ENCODE measurements at places on chromosomes 5 and 9.
A peak's percentile ranks its signal among the peaks of the same experiment; 100 is the strongest.

DNA sequence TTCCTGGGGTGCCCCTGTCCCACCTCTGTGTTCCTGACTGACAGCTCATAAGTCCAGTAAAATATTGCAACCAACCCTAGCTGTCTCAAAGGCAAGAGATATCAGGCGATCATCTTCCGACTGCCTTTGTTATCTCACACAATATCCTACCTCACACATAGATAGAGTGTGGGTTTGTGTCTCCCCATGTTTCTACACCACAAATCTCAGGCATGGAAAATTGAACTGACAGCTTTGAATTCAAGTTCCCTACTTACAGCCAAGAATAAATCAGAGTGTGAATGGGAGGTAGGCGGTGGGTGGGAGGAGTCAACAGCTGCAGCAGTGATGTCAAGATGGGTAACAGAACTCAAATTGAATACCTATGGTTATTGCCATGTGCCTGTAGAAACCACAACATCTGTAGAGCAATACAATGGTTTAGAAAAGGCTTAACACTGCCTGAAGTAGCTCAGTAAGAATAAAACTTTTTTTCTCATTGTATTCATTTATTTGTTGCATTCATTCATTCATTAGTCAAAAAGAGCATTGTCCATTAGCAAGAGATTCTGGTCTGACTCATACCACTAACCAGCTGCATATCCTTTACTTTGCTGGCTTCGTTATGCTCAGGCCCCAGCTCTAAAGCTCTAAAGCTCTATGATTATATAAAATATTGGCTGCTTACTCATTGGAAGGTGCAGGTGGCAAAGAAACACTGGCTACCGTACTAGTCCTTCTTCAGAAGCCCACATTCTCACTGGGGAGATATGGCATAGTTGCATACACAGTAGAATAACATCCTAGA, 108.2 kb upstream of the DMAC1 start:
- no peak for DNase-seq

- DNase-seq, result no peak
Measured at GRCh38 chr5:68376935-68377334, 161.4 kb downstream of the PIK3R1 start.

- no peak for DNase-seq
Measured at GRCh38 chr5:62289813-62290212, 16.2 kb upstream of the KIF2A start.

DNA sequence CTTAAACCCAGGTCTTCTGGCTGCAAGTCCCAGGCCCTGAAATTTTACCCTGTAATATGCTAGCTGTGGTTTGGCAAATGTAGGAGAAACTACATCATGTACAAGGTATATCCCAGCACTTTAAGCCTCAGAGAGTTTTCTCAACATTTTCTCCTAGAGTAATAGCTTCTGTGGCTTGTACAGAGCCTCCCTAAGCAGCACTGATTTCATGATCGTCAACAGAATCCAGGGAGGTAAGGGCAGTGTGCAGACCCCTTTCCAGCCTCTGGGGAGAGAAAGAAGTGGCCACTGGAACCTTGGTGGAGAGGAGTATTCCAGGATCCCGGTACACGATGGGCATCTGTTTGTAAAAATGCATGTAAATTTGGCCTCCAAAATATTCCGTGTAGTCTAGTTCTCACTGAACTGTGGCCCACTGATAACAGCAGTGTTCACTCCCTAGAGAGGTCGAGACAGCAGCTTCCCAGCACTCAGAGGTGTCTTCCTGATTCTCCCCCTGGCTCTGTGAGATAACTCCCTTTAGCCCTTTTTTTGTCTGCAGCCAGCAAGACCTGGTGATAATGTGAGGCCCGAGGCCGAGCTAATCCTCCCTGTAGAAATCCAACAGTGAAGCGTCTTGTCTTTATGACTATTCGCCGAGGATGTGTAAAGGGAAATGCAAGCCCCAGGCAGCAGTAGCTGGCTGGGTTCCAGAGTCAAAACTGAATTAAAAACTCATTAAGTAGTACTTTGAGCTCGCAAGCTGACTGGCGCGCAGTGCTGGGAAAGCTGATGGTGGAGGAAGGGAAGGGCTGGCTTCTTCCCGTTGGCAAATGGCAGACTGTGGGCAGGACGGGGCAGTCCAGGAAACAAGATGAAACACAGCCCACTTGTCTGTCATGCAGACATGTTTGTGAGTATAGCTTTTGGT, 59.0 kb downstream of the MAP1B start:
- DNase-seq, result no peak

DNA sequence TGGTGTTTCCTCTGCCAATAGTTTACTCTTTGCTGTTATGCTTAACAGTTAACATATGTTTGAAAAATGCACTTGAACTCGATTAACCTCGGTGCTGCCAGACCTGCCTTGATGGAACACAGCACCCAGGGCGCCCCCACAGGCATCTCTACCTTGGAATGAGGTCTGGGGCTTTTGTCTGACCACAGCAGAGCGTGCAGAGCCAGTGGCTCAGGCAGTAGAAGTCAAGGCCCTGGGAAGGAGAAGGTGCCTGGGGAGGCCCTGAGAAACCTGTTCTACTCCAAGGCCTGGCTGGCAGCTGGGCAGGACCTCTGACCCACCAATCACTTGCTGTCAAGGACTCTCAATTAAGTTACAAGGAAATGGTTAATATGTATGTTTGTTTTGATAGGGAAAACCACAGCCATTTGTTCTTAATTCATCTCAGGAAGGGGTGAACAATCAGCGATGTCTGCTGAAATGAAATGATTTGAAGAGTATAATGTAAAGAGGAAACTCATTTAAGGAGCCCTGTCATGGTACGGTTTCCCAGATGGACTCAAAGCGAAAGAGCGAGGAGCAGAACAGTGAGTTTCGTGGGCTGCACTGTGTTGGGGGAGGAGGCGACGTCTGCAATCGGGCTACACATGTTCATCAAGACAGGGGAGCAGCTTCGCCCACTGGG, 21.9 kb downstream of the MACROH2A1 start:
- DNase-seq, result no peak

- no peak for DNase-seq
Measured at GRCh38 chr5:171714261-171714660, 71.4 kb upstream of the SMIM23 start.

- no peak for DNase-seq
Measured at GRCh38 chr9:686321-686813, 155.1 kb upstream of the DMRT1 start.

- DNase-seq, result no peak
Measured at GRCh38 chr9:132984202-132985070, 5.9 kb downstream of the GFI1B start.

- DNase-seq, result no peak
Measured at GRCh38 chr5:129971714-129972113, 67.4 kb downstream of the CHSY3 start.

GRCh38 chr5:150789943-150790611, 11.5 kb downstream of the SMIM3 start:
- peak; percentile 41 for DNase-seq

DNA sequence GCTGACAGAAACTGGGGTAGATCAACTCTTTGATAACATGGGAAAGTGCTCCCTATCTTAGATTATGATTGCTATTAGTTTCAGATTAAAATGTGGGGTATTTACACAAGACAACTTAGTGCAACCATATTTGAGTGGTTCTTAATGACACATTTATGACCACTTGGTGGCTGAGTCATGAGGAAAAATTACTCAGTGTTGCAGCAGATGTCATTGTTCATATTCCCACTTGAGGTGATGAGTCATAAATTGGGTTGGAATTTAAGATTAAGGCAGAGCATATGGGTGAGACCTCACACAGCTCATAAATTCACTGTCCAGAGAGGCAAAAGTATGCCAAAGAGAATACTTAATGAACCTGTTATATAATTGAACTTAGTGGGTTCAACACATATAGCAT, 408.3 kb downstream of the DMRT2 start:
- no peak for DNase-seq

GRCh38 chr9:137916540-137916939, 39.0 kb downstream of the CACNA1B start:
- DNase-seq, result no peak

DNA sequence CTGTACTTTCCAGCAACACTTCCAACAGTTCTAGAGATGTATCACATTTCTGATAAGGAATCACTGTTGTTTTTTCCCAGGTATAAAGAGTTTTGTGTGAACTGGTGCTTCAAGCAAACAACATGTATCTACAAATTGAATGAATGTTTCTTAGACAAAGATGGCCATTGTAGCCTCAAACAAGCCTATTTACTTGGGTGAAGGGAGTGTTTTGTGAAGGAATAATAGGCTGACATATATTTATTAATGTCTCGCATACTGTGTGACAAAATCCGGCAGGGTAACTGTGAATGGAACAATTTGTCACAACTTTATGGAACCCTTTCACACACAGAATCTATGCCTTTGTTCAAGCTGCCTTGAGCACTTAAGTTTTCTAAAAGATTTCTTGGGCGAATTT, 24.8 kb upstream of the DAB2 start:
- no peak for DNase-seq

- no peak for DNase-seq
Measured at GRCh38 chr5:43548358-43548757, 8.5 kb downstream of the PAIP1 start.

- no peak for DNase-seq
Measured at GRCh38 chr5:73171495-73171894, 1.5 kb upstream of the TMEM174 start.

DNA sequence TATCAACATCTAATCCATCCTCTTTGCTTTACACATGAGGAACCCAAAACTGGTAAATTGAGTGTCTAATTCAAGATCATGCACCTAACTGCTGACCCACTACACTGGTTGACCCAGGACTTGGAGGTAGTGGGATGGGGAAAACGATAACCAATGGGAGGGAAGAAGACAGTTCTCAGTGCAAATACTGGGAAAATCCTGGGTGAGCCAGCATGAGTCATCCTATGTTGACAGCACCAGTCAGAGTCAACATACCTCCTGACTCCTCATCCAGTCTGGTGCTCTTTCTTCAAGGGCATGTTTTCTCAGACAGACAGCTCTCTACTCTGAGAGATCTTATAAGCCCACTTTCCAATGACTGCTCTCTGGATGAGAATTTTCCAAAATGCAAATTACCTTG, 232.8 kb upstream of the PTGER4 start:
- no peak for DNase-seq

- no peak for DNase-seq
Measured at GRCh38 chr9:4962085-4962484, 23.0 kb upstream of the JAK2 start.

GRCh38 chr5:76920491-76920890, 32.4 kb upstream of the CRHBP start:
- no peak for DNase-seq

GRCh38 chr5:104327801-104328200, 765.2 kb upstream of the NUDT12 start:
- DNase-seq, result no peak

DNA sequence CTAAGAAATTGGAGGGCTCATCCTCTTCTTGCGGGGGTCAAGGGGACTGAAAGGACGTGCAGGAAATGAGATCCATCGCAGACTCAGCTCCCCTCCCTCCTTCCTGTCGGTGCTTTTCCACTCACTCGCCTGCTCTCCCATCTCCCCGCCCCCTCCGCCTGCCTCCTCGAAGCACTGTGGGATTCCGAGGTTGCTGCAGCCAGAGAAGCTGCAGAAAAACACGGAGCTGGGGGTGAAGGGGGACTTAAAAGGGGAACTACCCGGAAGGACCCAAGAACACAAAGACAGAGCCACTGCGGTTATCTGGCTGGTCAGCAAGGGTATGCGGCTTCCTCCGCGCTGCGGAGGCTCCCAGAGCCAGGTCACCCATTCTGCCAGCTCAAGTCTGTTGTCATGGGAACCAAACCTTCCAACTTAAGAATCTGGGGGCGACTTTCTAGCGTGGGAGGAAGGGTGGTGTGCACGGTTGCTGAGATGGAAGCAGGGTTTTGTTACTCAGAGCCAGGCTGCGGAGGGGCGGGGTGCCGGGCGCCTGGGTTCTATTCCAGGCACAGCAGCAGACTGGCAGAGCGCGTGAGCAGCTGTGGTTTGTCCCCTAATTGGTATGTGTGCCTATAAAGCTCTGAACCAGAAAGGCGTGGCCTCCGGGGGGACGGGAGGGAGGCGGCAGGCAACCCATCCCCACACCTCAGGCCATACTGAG, 24.9 kb downstream of the PCDHGC5 start:
- DNase-seq, result no peak

DNA sequence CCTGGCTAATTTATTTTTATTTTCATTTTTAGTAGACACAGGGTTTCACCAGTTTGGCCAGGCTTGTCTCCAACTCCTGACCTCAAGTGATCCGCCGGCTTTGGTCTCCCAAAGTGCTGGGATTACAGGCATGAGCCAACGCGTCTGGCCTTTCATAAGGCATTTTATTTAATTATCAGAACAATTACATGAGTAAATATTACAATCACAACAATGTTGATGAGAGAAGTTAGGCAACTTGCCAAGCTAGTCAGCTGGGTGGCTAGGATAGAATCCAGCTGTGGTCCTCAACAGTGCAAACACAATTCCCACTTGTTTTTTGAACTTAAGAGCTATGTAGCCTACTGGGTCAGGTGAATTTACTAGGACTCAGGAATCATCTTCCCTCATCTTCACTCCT, 22.0 kb downstream of the C9orf57 start:
- no peak for DNase-seq

- no peak for DNase-seq
Measured at GRCh38 chr9:87525546-87526303, 28.1 kb downstream of the DAPK1 start.

- no peak for DNase-seq
Measured at GRCh38 chr9:136691316-136692184, 4.3 kb upstream of the AGPAT2 start.

GRCh38 chr5:118620233-118620632, 368.1 kb downstream of the DTWD2 start:
- DNase-seq, result no peak

DNA sequence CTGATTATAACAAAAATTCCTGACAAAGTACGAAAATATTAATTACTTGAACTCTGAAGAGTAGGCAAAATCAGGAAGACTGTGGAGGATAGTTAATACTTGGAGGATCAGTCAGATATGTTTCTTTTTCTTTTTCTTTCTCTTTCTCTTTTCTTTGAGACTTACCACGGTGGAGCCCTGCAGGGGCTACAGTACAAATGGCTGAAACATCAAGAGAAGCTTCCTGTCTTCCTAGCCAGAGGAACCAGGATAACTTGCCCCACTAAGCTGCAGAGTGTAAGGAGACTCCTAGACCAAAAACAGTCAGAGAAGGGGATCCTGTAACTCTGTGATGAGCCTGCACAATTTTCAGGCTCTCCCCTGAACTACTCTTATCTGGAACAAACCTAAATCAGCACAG, 324.6 kb upstream of the TYRP1 start:
- no peak for DNase-seq

GRCh38 chr5:9781890-9782289, 151.7 kb upstream of the TAS2R1 start:
- DNase-seq, result no peak

GRCh38 chr5:152092580-152092979, 167.9 kb upstream of the GLRA1 start:
- no peak for DNase-seq

- no peak for DNase-seq
Measured at GRCh38 chr5:168300326-168301182, 9.1 kb downstream of the WWC1 start.

GRCh38 chr5:143318270-143318669, 85.2 kb downstream of the NR3C1 start:
- no peak for DNase-seq

GRCh38 chr5:123438244-123438643, 15.0 kb upstream of the CEP120 start:
- DNase-seq, result no peak

GRCh38 chr5:130227699-130228098, 323.4 kb downstream of the CHSY3 start:
- DNase-seq, result no peak

- no peak for DNase-seq
Measured at GRCh38 chr9:128020692-128021091, 39.9 kb upstream of the EEIG1 start.

All from T-helper 1 cell (primary cell).